ENCODE measurements at places on chromosomes 1 and 21.

GRCh38 chr1:153699768-153700167 lies 21.3 kb downstream of the NPR1 start:
- DNase-seq = no peak

- no peak for DNase-seq
These were observed 185.0 kb downstream of the TGFBR3 start for GRCh38 chr1:91700771-91701471.

DNA sequence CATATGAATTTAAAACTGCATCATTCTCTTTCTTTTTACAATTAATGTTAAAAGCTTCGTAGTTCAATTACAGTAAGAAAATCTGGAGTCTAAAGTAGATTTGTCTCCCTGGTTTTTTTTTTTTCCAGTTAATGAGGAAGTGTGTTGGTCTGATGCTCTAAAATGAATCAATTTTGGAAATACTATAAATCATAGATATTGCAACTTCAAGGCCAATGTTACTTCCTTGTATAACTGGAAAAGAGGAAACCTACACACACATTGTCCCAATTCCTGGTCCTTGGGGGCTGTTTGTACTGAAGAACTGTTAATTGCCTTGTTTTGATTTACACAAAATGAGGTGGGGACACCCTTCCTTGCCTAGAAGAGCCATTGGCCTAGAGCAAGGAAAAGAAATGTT lies 107.2 kb downstream of the RGS2 start:
- no peak for DNase-seq

GRCh38 chr1:97506368-97506767 lies 414.5 kb downstream of the DPYD start:
- no peak for DNase-seq

- no peak for DNase-seq
These were observed 682 bp upstream of the RWDD3 start for GRCh38 chr1:95233319-95233736.

DNA sequence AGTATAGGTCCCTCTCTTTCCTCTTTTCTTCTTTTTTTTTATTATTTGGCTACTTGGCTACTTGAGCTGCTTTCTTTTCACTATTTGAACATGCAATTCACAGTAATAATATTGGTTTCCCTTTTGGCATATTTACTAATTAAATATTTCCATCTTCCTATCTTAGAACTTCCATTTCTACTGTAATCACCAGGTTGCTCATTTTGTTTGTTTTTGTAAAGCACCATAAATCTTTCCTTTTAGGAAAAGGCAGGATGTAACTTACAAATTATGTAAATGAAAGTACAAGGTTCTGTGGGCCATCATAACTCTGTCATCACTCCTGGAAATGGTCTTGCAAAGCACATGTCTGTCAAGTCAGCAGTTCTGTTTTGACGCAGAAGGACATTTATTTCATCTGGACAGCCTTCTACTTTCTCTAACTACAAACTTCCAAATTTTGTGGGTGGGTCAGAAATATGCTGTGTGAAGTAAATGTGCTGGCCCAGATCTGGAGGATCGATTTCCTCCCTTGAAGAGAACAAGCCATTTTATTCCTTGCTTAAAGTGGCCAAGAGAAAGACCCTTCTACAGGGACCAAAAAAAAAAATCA lies 71.7 kb upstream of the TNFSF18 start:
- DNase-seq = no peak

- DNase-seq = no peak
These were observed 579.2 kb upstream of the RGS18 start for GRCh38 chr1:191579019-191579418.

DNA sequence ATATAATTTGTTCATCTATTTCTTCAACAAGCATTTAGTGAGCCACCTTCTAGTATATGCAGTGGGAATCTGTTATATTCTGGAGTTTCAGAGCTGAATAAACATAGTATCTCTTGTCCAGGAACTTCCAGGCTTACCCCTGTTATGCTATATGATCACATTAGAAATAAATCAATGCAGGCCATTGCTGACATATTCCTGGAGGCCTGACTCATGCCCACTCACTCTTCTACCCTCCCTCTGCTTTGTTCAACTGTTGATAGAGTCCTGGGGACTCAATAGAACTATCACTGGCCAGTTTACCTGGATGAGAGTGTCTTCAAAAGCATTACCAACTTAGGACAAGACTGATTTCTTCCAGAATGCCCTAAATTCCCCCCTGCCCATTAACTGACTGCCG lies 29.3 kb upstream of the SRSF10 start:
- no peak for DNase-seq

DNA sequence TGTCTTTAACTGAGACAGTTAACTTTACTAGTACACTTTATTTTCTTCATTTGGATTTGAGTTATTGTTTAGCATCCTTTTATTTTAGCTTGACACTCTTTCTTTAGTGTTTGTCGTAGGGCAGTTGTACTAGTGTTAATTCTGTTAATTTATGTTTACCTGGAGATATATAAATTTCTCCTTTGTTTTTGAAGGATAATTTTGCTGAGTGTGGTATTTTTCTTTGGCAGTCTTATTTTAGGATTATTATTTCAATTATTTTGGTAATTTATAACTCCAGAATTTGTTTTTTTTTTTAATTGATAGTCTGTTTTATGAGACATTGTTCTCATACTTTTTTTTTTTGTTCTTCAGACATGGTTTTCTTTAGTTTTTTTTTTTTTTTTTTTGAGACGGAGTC lies 73.8 kb upstream of the CHODL start:
- DNase-seq = no peak

GRCh38 chr1:30446095-30446494 lies 277.3 kb downstream of the MATN1 start:
- DNase-seq = no peak

- DNase-seq = no peak
These were observed 36.4 kb upstream of the ARHGEF10L start for GRCh38 chr1:17503146-17503545.

- no peak for DNase-seq
These were observed 4.0 kb downstream of the ENO1 start for GRCh38 chr1:8874230-8875201.

GRCh38 chr1:77514921-77515776 lies 167.3 kb downstream of the ZZZ3 start:
- no peak for DNase-seq

GRCh38 chr21:20730441-20730840 lies 267.8 kb upstream of the NCAM2 start:
- no peak for DNase-seq

DNA sequence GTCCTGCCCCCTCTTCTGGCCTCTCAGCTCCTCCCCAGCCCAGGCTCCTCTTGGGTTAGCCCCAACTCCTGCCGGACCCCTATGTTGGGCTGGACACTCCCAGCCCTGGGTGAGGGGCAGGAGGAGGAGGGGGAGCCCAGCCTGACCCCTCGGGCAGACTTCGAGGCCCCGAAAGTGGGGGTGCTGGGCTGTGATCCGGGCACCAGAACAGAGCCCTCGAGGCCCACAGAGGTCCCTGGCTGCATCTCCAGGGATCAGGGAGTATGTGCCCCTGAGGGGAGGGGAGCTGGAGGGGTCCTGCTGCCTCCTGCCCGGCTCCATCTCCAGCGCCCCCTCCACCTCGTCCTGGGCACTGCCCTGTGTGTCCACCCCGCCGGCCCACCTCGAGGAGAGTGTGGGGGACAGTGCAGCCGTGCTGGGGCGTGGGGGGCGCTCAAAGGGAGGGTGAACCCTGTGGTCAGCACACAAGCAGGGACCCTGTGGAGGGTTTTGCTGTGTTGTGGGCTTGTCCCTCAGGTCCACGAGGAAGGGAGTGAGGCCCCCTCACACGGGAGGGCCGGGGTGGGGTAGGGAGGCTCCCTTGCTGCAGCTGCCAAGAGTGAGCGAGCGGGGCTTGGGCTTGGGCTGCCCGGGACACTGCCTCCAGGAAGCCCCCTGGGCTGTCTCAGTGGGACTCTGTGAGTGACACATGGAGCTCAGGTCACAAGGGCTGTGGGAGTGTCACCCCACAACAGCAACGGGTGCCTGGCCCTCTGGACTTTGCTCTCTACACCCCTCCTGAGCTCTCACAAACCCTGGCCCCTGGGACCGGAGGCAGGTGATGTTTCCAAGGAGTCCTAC lies 54.4 kb downstream of the COL18A1 start:
- no peak for DNase-seq

DNA sequence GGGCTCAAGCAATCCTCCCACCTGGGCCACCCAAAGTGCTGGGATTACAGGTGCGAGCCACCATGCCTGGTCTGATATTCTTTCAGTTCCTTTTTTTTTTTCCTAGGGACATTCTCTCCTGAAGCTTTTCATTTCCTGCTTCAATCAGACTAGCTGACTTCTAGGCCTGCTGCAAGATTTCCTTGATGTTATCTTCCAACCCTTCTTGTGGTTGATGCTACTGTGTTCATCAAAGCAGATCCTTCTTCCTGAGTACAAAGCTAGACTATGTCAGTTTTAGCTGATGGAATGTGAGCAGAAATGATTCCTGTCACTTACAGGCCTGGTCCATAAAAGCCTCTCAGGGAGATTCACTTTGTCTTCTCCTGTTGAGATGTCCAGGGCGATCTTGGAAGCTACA lies 146.4 kb downstream of the CDC7 start:
- no peak for DNase-seq

GRCh38 chr1:114338191-114338890 lies 172.7 kb downstream of the TRIM33 start:
- no peak for DNase-seq

- peak; percentile 21 for DNase-seq
These were observed 7.1 kb upstream of the TPM3 start for GRCh38 chr1:154198756-154199562.

DNA sequence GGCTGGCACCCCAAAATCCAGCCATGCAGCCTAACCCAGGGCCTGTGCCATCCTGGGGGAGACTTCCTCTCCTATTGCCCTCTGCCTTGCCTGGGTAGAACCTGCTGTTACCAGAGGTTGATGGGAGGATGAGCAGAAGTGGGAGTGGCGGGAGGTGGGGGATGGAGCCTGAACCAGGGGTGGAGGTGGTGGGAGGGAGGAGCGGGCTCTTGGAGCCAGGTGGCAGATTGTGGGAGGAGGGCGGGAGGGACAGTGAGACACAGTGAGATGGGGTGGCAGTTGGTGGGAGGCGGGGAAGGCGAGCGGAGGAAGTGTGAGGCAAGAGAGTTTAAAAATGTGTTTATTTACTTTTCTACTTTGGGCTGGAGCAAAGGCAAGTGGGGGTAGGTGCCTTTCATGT lies 87.3 kb downstream of the KCNJ6 start:
- DNase-seq = no peak

DNA sequence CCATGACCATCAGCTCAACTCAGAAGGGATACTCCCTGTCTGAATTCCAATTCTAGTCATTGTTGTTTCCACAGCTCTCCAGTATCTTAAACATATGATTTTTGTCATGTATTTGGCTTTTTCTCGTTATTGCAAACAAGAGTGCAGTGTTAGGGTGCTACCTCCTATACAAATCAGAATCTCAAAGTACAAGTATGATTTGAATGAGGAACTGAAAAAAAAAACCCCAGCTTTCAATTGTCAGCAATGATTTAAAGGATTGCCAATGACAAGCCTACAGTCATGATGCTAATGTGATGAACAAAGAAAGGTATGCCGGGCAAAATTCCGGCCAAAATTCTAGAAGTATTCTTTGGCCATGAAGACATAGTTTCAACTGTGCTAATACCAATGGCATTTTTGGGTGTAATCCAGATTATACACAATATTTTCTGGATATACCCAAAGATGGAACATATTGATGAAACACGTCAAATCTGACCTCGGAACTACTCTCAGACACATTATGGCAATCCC lies 14.9 kb downstream of the TMEM35B start:
- DNase-seq = no peak

GRCh38 chr1:170192546-170192945 lies 46.8 kb downstream of the NTMT2 start:
- DNase-seq = no peak

DNA sequence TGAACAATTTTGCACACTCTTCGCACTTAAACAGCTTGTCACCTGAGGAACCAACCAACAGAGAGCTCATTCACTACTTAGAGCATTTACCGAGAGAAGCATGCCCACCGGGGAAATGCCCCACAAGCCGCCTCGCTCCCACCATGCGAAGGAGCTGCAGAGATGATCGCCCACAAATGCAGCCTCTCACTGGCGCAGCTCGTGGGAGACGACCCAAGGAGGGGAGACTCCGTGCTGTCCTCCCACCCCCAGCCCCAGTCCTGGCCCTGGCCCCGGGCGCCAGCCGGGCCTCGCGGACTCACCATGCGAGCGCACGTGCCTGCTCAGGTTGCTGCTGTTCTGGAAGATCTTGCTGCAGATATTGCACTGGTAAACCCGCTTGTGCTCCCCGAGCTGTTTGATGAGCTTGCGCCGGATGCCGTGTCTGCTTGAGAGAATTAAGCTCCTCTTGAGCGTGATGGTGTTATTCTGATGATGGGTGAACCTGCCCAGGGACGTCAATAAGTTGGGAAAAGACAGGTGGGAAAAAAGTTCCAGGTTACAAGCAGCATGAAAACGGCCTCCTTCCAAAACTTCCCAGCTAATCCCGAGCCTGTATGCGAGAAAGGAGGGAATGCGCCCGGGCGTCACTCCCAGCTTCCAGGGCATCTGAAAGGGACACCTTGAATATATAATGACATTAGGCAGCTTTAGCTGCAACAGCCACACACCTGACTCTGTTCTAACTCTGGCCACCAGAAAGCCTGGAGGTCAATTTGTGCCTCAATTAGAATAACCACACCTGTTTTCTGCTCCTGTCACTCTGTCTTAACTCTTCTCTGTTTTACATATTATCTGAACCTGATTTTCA lies 42.8 kb downstream of the PRDM15 start:
- DNase-seq = no peak

GRCh38 chr1:108816049-108816893 lies 40.6 kb downstream of the AKNAD1 start:
- no peak for DNase-seq

GRCh38 chr1:10188133-10188650 lies 22.2 kb upstream of the KIF1B start:
- no peak for DNase-seq

GRCh38 chr1:20574686-20575540 lies 14.0 kb upstream of the CDA start:
- peak; percentile 28 for DNase-seq

DNA sequence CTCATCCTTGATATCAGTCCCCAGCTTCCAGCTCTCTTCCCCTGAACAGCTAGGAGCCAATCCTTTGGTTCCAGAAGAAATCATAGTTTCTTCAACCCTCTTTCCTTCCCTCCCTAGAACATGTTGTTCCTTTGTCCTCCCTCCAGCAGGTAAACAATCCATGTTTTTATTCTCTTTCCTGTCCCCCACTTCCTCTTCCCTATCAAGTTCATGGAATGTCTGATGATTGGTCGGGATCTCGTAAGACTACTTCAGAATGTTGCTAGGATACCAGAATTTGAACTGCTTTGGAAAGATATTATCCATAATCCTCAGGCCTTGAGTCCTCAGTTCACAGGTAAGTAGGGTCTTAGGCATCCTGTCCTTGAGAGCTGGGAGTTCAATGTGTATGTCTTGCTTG lies 23.1 kb upstream of the SLC27A3 start:
- DNase-seq = no peak

DNA sequence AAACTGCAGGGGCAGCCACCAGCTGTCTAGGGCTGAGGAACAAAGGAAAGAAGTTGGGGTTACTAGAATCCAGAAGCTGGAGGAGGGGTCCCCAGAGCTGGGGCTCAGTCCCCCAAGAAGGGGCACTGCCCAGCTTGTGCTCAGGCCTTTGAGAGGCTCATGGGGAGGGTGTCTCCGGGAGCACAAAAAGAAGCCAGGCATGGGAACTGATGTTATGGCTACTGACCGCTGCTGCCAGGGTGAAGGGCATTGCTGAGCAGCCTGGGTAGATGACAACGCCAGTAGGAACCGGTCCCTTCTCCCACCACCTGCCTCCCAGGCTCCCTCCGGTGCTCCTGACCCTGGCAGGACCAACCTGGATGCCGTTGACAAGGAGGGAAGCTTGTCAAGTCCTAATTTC lies 762.5 kb upstream of the TPTE start:
- no peak for DNase-seq
